ENCODE measurements at places on chromosomes 6 and 20.

DNA sequence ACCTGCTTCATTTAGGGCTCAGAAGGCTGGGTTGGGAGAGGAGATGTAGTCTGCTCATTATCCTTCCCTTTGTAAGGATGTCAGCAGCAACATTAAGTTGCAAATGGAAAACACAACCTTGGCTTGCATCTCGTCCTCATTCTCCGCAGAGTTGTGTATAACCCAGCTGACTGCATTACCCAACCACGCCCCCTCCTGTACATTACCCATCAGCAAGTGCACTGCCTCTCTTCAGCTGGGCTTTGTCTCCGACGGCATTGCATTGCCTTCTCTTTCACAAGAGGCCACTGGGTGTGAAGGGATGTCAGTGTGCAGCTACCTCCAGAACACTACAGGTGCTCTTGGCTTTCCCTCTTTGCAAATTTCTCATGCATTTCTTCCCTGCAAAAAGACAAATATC lies 128.7 kb upstream of the TSHZ2 start:
- DNase-seq: no peak

- no peak for DNase-seq
Observed at GRCh38 chr20:385448-385847, 4.9 kb downstream of the TRIB3 start.

DNA sequence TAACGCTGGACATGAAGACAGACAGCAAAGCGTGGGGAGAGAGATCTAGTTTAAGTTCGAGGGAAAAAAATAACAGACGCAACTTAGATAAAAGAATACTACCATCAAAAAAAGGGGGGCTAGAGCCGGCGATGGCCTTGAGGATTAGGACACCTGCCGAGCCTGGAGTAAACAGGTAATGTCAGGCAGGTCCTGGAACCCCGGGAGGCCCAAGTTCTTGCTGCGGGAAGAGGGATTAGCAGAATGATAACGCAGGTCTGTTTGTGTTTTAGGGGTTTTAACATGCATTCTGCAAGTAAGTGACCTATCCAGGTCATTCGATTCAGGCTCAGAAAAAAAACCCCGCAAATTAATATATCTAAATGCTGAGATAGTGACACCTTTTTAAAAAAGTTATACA lies 754 bp upstream of the TMEM170B start:
- DNase-seq: no peak

GRCh38 chr6:34584694-34585093 lies 28.6 kb upstream of the SPDEF start:
- no peak for DNase-seq

DNA sequence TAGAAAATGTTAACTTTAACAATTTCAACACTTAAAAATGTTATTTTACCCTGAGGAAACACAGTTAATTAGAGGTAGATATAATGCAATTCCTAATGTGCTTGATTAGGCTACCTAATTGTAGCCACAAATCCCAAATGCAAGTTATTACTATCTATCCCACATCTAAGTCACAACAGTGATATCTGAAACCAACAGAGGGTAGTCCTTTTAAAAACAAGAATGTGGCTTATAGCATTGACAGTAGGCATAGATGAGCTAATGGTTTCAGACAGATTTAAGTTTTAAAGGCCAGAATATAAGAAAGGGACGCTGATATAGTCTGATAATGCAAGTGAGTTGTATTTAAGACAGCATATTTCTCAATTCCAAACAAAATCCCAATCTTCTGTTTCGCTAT lies 23.0 kb downstream of the PLN start:
- DNase-seq: no peak

- no peak for DNase-seq
Observed at GRCh38 chr20:51388227-51388626, 154.3 kb downstream of the NFATC2 start.

- no peak for DNase-seq
Observed at GRCh38 chr6:126633373-126633772, 293.5 kb downstream of the CENPW start.

GRCh38 chr6:149109397-149110070 lies 208.0 kb upstream of the TAB2 start:
- no peak for DNase-seq

GRCh38 chr6:80173411-80173810 lies 66.9 kb downstream of the BCKDHB start:
- DNase-seq: no peak

DNA sequence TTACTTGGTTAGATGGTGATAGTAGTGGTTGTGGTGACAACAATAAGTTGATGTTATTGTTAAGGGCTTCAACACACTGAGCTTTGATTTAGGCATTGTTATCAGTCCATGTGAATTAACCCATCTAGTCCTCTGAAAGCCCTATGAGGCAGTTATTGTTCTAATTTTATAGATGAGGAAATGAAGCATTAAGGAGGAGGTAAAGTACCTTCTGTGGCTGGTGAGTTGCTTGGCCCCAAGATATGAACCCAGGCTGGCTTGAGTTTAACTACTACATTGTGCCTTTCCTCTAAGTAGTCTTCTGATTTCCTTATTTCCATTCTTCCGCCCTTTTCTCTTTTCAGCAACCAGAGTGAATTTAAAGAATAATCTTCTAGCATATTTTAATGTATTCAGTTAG lies 81.7 kb downstream of the QKI start:
- no peak for DNase-seq

- no peak for DNase-seq
Observed at GRCh38 chr6:159169557-159170332, 545 bp downstream of the FNDC1 start.

DNA sequence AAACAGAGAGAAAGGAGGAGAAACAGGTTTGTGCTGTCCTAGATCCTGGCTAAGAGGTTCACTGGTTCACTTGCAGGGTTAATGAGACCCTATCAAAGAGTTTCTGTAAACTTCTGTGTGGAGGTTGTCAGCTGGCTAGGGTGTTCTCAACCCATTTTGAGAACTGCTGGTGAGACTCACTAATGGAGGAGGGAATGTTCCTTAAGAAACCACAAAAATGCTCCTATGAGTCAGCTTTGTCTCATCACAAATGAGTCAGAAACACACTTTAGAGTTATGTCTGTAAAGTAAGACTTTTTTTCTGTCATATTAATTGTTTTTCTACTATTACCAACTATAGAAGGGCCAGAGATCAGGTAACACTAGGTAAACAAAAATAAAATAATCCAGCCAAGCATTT lies 884.4 kb downstream of the PHF3 start:
- no peak for DNase-seq

DNA sequence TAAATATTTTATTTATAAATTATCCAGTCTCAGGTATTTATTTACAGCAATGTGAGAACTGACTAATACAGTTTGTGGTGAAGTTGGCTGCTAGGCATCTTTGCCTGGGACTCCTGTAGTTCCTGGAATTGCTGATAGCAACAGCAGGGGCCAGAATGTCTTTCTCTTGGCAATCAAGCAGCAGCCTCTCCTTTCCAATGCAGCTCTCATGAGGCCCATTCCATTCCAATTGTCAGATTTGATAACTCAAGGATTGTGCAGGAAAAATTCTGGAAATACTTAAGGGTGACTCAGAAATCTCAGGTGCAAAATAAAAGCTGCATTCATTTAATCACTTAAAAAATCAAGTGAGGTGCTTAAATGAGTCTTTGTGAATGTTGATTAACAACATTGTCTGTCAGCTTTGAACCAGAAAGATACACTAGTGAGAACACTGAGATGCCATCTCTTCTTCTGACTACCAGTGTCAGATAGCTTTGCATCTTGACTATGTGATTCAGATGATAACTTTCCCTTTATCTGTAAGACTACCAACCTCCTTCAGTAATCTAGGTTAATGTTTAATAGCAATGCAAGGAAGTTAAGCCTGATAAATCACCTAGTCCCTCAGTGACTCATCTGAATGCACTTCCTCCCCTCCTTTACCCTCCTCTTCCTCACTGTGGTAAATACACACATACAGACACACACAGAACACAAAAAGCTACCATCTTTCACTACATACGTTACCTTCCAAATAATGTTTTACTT lies 32.1 kb upstream of the COL21A1 start:
- no peak for DNase-seq

DNA sequence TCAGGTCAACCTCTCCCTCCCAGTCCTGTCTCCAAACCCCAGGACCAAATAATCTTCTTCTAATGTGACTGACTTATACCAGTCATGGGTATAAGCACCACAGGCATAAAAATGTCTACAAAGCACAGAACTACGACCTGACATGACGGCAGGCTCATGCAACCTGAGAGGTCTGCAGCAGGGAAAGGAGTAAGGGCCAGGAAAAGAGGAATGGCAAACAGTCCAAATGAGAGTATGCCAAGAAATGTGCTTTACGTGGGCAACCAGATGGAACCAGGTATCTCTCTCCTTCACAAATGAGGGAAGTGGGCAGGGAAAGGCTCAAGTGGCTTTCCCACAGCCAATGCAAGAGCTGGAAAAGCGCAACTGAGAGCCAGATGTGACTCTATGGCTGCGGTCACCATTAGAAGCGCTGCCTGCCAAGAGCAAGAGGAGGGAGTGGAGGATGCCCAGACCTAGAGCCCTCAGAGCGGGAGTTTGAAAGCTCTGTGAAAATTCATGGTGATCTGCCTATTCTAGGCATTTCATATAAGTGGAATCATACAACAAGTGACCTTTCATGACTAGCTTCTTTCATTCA lies 6.0 kb downstream of the APMAP start:
- DNase-seq: no peak

- DNase-seq: no peak
Observed at GRCh38 chr6:166408936-166409755, 26.4 kb upstream of the MPC1 start.

GRCh38 chr20:7859356-7859802 lies 80.9 kb downstream of the HAO1 start:
- no peak for DNase-seq

DNA sequence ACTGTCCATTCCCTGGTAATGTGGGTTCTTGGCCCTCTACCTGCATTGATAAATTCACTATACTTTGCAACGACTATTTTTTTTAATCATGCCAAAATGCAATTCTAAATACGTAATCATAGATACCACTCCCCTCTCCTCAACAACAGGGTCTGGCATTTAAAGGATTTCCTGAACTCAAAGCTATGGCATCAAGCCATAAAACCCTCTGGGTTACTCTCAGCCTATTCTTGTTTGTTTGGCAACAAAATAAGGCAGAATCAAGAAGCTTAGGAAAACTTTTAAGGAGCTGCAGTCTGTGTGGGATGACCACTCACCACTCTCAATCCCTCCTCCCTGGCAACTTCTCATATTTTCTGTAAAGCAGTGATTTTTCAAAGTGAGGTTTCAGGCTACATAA lies 669.9 kb upstream of the ID4 start:
- no peak for DNase-seq

- no peak for DNase-seq
Observed at GRCh38 chr6:134172706-134173365, 120.4 kb upstream of the SLC2A12 start.

GRCh38 chr20:45445805-45446562 lies 23.6 kb upstream of the WFDC2 start:
- no peak for DNase-seq

DNA sequence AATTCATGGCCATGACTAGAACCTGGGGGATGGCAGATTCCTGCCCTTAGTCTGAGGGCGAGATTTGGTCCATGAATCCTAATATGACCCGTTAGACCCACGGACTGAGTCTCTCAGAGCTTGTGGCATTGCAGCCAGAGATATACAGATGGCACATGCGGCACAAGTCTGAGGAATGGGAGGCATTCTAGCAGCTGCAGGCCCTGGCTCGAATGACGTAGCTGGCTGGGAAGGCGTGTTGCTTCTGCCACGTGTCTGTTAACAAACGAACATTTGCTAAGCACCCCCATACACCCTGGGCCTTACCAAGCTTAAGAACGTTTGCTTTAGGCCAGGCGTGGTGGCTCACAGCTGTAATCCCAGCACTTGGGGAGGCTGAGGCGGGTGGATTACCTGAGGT lies 68.0 kb downstream of the CD164 start:
- DNase-seq: no peak

- no peak for DNase-seq
Observed at GRCh38 chr6:166616261-166617238, 10.5 kb downstream of the RPS6KA2 start.

- DNase-seq: no peak
Observed at GRCh38 chr20:17874271-17875105, 94.1 kb downstream of the SNX5 start.

- DNase-seq: no peak
Observed at GRCh38 chr6:8551386-8551785, 116.0 kb upstream of the SLC35B3 start.

GRCh38 chr6:170000071-170000843 lies 248.8 kb downstream of the ERMARD start:
- no peak for DNase-seq

GRCh38 chr6:111242452-111242851 lies 155.1 kb downstream of the SLC16A10 start:
- DNase-seq: no peak

DNA sequence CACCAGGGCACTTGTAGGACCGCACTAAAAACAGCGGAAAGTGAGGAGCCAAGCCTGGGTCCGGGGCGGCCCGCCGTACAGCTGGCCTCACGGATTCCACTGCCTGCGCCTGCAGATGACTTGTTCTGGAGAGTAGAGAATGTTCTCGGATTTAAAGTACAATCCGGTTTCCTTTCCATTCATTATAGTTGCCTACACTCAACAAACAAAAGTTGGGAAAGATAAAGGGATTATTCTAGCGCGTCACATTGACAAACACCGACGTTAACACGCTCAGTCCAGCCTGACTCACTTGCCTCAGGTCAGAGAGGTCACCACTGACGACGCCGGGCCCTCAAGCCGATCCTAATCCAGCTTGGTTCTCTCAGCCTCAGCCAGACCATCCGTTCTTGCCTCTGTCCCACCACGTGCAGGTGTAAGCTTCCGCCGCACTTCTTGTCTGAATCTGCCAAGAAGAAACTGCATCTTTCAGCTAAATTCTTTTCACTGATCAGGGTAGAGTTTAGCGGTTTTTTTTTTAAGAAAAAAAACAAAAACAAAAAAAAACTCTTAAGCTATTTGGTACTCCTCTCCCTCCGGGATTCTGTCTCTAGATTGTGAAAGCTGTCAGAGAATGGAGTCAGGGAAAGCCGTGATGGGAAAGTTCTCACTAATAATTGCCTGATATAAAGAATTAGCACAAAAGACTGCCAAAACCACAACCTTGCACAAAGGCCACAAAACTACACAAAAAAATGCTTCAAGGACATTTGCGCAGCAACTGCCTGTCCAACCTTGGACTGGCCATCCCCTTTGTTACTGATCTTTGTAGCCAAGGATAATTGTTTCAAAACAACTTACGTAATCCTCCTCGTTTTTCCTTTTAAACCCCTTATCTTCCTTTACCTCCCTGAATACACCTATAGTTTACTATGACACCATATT lies 1.1 kb upstream of the PHF10 start:
- no peak for DNase-seq

GRCh38 chr6:161188547-161189465 lies 85.1 kb downstream of the AGPAT4 start:
- no peak for DNase-seq

DNA sequence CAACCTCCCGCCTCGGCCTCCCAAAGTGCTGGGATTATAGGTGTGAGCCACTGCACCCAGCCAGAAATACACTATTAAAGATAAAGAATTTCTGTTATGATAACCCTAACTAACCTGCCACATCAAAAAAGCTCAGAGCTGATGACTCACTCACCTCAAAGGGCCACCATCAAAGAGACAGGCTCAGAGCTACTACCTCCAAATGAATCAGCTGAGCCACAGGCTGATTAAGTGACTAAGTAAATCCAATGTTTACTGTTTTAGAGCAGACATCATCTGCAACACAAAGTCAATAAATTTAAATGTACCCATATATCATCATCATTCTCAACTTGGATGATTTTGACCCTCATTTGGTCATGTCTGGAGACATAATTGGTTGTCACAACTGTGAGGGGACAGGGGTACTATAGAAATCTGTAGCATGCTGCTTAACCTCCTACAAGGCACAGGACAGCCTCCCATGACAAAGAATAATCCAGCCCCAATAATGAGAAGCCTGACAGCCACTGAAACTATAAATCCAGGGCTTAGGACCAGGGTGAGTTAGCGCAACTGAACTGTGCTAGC lies 106.5 kb downstream of the ATP9A start:
- DNase-seq: no peak
